Activated CD4-positive, alpha-beta T cell treated with anti-CD3 and anti-CD28 coated beads, Interleukin-2, amount 10 ng/mL, durations not matched to agents 24 days and 14 days (primary cell): ENCODE measurements at places on chromosomes 6 and 20.

- H3K4me1 ChIP-seq = peaks cover 4% of the 10 kb centered on the region
- H3K27ac ChIP-seq = no peak overlapping the region
- H3K4me3 ChIP-seq = no peak overlapping the region
- H3K36me3 ChIP-seq = no peaks in the 10 kb centered on the region
- peaks cover 31% of the 10 kb centered on the region for H3K27me3 ChIP-seq
Observed at GRCh38 chr6:40334496-40335270, 252.5 kb downstream of the LRFN2 start.

- no peaks in the 10 kb centered on the region for H3K27me3 ChIP-seq
- peak; percentile 98 for DNase-seq
- H3K4me1 ChIP-seq = peaks cover 39% of the 10 kb centered on the region
- H3K4me3 ChIP-seq = peak within 1 kb of the TSS; percentile 97
Observed at GRCh38 chr6:35468181-35468979, at the start of gene RPL10A. Gene RPL10A, plus strand, starts transcription at chr6:35468401. Its CDS starts 34 bp downstream, at chr6:35468435.

- no peaks in the 10 kb centered on the region for H3K36me3 ChIP-seq
- H3K4me1 ChIP-seq = no peaks in the 10 kb centered on the region
- peaks cover 22% of the 10 kb centered on the region for H3K27me3 ChIP-seq
- no peak overlapping the region for H3K4me3 ChIP-seq
Observed at GRCh38 chr6:165820934-165821333, 157.9 kb upstream of the PDE10A start.

GRCh38 chr6:43138267-43138666 lies 32.8 kb upstream of the SRF start:
- H3K36me3 ChIP-seq = no peaks in the 10 kb centered on the region
- H3K27me3 ChIP-seq = no peaks in the 10 kb centered on the region
- no peak overlapping the region for H3K4me3 ChIP-seq
- no peak overlapping the region for H3K27ac ChIP-seq

- peaks cover 3% of the 10 kb centered on the region for H3K36me3 ChIP-seq
- no peak for DNase-seq
- no peak overlapping the region for H3K27ac ChIP-seq
- no peak overlapping the region for H3K4me3 ChIP-seq
- no peaks in the 10 kb centered on the region for H3K4me1 ChIP-seq
- peaks cover 5% of the 10 kb centered on the region for H3K27me3 ChIP-seq
Observed at GRCh38 chr6:29598172-29598747, 13.3 kb downstream of the OR2H2 start.

DNA sequence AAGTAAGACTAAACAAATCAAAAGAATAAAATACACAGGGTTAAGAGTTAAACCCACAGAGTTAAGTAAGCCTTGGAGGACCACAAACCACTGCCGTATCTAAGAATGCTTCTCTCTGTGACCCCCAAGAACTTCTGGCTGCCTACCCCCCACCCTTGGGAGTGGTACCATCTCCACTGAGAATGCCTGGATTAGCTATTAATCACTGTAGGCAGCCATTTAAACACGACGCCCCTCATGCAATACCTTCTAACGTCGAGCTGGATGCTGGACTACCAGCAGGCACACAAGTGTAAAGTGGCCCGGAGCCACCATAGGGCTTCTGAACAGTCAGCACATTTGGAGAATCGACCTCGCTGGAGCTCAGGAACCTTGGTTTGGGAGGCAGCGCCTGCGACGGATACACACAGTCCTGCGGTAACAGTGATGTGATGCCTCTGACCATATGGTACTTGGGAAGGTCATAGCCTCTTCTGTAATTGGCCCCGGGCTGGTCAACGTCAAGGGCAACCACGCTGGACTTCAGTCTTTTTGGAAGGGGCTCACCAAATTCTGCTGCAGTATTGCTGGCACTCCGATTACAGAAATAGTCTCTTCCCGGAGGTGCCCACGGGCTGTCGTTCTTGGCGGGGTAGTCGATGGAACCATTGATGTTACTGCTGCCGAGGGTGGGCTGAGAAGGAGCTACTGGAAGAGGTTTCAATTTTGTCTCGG lies 18.0 kb downstream of the ZNF217 start:
- H3K4me1 ChIP-seq = peaks cover 62% of the 10 kb centered on the region
- H3K27me3 ChIP-seq = no peaks in the 10 kb centered on the region
- H3K36me3 ChIP-seq = peaks cover 84% of the 10 kb centered on the region
- DNase-seq = no peak

DNA sequence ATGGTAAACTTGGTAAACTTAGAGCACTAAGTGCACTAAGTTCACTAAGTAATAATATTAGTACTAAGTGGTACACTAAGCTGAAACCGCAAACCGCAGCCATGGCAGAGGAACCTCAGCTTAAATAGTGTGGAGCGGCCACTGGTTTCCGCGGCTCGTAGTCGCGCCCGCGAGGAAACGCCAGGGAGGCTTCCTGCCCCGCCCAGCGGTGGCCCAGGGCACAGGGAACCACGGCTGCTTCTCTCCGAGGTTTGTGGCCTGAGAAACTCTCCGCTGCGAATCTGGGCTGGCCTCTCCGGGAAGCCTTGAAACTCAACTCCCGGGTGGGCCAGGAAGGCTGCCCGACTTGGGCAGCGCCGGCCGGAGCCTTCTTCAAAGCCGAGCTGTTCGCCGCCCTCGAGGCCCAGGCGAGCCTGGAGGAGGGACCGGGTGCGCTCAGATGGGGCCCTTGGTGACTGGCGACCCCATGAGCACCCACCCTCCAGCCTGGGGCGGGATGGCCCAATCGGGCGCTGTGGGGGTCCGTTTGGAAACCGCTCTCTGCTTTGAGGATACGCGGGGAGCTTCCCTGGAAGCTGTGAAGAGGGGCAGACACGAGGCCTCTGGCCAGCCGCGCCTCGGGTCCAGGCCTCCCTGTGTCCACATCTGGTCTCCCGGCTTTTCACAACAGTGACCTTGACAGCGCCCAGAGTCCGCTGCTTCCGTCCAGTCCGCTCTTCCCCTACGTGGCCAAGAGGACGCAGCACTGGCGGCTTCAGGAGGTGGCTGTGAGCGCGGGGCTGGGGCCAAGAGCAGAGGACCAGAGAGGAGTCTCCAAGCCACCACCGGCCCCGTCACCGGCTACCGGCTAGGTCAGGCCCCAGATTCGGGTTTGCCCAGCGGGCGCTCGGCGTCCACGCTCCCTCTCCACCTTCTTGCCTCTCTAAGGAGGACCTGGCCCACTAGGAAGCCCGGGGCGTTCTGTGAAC lies 25.4 kb upstream of the HLA-E start:
- H3K4me1 ChIP-seq = peaks cover 21% of the 10 kb centered on the region
- H3K4me3 ChIP-seq = no peak overlapping the region
- DNase-seq = peak; percentile 88
- peaks cover 87% of the 10 kb centered on the region for H3K27me3 ChIP-seq
- H3K36me3 ChIP-seq = no peaks in the 10 kb centered on the region
- H3K27ac ChIP-seq = no peak overlapping the region

GRCh38 chr6:16683641-16684194 lies 77.5 kb downstream of the ATXN1 start:
- H3K4me1 ChIP-seq = peaks cover 82% of the 10 kb centered on the region
- DNase-seq = no peak
- H3K4me3 ChIP-seq = no peak overlapping the region
- H3K27ac ChIP-seq = peak overlapping the region; percentile 82
- no peaks in the 10 kb centered on the region for H3K27me3 ChIP-seq

DNA sequence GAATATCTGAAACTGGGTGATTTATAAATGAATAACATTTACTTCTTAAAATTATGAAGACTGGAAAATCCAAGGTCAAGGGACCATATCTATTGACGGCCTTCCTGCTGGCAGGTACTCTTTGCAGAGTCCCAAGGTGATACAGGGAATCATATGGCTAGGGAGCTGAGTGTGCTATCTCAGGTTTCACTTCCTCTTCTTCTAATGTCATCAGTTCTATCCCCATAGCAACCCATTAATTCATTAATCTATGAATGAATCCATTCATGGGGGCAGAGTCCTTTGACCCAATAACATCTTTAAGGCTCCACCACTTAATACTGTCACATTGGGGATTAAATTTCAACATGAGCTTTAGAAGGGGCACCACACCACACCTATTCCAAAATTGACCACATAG lies 772.0 kb downstream of the HACE1 start:
- no peak overlapping the region for H3K27ac ChIP-seq
- DNase-seq = no peak
- H3K27me3 ChIP-seq = no peaks in the 10 kb centered on the region
- H3K4me3 ChIP-seq = no peak overlapping the region

GRCh38 chr6:48664826-48665225 lies 553.8 kb upstream of the PTCHD4 start:
- H3K36me3 ChIP-seq = no peaks in the 10 kb centered on the region
- DNase-seq = no peak
- H3K4me3 ChIP-seq = no peak overlapping the region
- no peaks in the 10 kb centered on the region for H3K4me1 ChIP-seq
- H3K27ac ChIP-seq = no peak overlapping the region

- no peaks in the 10 kb centered on the region for H3K36me3 ChIP-seq
- H3K4me1 ChIP-seq = no peaks in the 10 kb centered on the region
- no peak overlapping the region for H3K4me3 ChIP-seq
- no peak overlapping the region for H3K27ac ChIP-seq
- no peak for DNase-seq
Observed at GRCh38 chr6:46453216-46453615, 38.0 kb downstream of the RCAN2 start.

GRCh38 chr20:19952392-19952791 lies 64.8 kb upstream of the NAA20 start:
- H3K36me3 ChIP-seq = no peaks in the 10 kb centered on the region
- no peaks in the 10 kb centered on the region for H3K4me1 ChIP-seq
- H3K27me3 ChIP-seq = peaks cover 8% of the 10 kb centered on the region
- H3K4me3 ChIP-seq = no peak overlapping the region
- DNase-seq = no peak

GRCh38 chr6:142443532-142443931 lies 141.7 kb downstream of the ADGRG6 start:
- no peaks in the 10 kb centered on the region for H3K4me1 ChIP-seq
- no peak for DNase-seq
- peaks cover 8% of the 10 kb centered on the region for H3K27me3 ChIP-seq
- no peak overlapping the region for H3K27ac ChIP-seq
- no peak overlapping the region for H3K4me3 ChIP-seq
- H3K36me3 ChIP-seq = no peaks in the 10 kb centered on the region

DNA sequence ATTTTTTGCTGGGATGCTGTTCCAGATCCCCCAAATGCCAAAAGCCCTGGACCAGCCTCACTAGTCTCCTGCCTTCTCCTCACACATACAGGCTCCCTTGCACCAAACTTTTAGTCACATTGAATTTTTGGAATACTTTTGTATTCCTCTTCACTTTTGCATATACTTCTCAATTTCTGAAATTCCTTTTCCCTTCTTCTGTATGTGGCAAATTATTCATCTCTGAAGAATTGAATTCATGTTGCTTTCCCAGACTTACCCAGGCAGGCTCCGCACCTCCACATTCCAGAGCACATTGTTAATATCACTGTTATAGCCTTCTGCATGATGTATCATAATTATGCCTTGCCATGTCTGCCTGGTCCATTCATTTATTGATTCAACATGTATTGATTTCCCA lies 255.3 kb upstream of the POU3F2 start:
- no peaks in the 10 kb centered on the region for H3K36me3 ChIP-seq
- H3K27ac ChIP-seq = no peak overlapping the region
- H3K27me3 ChIP-seq = no peaks in the 10 kb centered on the region

- DNase-seq = no peak
- peaks cover 13% of the 10 kb centered on the region for H3K4me1 ChIP-seq
- peaks cover 15% of the 10 kb centered on the region for H3K27me3 ChIP-seq
- H3K27ac ChIP-seq = no peak overlapping the region
- H3K4me3 ChIP-seq = no peak overlapping the region
Observed at GRCh38 chr6:16804546-16805242, 43.4 kb upstream of the ATXN1 start.

DNA sequence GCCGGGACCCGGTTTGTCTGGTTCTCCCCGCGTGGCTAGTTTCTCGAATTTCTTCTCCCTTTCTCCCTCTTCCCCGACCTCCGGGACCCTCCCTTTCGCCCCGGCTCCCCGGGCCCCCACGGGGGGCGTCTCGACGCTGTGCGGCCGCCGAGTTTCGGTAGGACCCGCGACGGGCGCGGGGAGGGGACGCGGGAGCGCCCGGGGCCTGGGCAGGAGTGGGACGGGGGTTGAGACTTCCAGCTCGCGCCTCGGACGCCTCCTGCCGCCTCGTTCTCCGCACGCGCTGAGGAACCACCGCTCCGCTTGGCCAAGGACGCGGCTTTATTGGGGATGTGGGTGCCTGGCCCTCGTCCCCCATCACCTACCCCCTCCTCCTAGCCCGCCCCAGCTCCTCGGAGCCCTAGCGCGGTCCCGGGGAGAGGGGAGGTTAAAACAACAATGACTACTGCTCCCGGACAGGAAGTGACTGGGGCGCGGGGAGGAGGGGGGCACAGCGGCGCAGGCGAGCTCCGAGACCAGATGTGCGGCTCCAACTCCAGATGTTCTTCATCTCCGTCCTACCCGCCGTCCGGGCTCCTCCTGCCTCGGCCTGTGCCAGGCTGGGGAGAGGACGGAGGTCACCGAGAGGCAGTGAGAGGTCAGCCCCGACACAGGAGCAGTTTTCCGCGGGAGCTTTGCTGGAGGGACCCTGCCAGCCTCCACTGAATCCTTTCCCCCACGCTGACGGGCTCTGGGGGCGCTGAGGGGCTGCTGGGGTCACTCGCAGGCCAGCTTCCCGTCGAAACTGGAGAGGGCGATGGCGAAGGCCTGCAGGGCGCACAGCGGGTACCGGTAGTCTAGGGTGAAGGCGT lies 917 bp upstream of the TEAD3 start:
- peak overlapping the region; percentile 83 for H3K27ac ChIP-seq
- peaks cover 41% of the 10 kb centered on the region for H3K27me3 ChIP-seq
- DNase-seq = peak; percentile 82

DNA sequence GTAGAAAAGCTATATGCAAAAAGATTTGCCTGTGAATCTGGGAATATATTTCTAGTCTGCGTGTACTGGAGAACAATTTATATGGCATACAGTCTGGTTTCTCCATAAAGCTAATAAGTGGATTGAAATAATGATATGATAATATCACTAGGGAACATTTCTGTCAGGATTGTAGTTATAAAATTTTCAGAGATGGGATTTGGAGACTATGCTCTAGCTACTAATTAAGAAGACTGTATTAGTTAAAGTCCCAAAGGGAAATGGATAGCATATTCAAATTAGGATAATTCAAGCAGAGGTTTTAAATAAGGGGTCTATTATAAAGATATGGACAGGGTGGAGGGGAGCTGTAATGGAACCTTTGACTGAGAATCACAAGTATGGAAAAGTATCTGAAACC lies 7.2 kb upstream of the STX11 start:
- peaks cover 6% of the 10 kb centered on the region for H3K4me1 ChIP-seq
- H3K27me3 ChIP-seq = no peaks in the 10 kb centered on the region
- no peaks in the 10 kb centered on the region for H3K36me3 ChIP-seq
- H3K27ac ChIP-seq = no peak overlapping the region
- DNase-seq = no peak
- no peak overlapping the region for H3K4me3 ChIP-seq

GRCh38 chr20:54865273-54865672 lies 389.9 kb downstream of the DOK5 start:
- H3K36me3 ChIP-seq = no peaks in the 10 kb centered on the region
- H3K4me1 ChIP-seq = no peaks in the 10 kb centered on the region
- no peak overlapping the region for H3K27ac ChIP-seq
- DNase-seq = no peak
